ENCODE measurements at places on chromosomes 1 and 21.

DNA sequence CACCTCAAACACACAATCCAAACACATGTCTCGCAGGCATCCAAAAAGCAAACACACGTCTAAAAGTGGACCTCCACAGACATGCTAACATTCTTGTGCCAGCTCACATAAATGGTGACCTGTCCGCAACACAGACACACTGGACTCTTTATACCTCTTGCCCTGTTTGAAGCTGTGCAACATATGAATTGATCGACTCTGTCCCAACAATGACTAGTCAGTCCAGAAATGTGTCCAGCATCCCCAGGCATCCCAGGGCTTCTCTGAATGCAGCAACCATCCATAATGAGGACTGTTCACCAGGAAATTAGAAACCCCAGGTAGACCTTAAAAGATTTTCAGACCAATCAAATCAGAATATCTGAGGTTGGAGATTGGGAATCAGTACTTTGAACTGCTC, 3.2 kb downstream of the DDR2 start:
- no peak for DNase-seq

DNA sequence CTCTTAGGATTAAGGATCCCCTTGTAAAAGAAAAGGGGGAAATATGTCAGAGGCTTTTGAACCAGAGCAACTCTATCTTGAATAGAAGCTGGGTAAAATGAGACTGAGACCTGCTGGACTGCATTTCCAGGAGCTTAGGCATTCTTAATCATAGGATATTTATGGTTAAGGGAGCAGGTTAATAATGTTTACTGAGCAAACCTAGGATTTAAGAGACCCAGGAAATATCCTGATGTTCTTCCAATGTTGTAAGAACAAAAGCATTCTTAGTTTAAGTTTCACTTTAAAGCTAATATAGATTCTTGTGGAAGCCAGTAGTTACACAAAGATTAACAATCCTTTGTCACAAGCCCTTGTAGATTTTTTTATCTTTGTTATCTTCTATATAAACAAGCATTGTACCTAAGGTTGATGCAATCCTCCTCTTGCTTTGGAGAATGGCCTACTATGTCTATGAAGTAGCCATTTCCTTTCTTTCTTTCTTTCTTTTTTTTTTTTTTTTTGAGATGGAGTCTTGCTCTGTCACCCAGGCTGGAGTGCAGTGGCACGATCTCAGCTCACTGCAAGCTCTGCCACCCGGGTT, 570.2 kb upstream of the BEND5 start:
- no peak for DNase-seq

DNA sequence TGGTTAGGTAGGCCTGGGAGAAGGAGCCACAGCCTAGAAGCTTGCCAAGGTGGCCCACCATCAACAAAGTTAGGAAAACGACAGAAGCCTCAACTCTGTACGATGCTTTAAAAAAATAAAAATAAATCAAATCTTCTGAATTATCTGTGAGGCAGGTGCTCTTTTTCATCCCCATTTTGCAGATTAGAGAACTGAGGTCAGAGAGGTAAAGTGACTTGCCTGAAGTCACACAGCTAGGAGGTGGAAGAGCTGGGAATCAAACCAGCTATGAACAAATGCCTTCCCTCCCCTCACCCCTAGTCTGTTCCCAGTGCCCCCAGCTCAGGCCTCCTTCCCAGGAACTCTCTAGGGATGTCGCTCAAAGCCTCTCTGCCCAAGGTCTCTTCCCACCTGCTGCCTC, 30.4 kb downstream of the EPHA2 start:
- DNase-seq = no peak

- no peak for DNase-seq
These were observed 141.0 kb upstream of the NGF start for GRCh38 chr1:115479055-115479482.

DNA sequence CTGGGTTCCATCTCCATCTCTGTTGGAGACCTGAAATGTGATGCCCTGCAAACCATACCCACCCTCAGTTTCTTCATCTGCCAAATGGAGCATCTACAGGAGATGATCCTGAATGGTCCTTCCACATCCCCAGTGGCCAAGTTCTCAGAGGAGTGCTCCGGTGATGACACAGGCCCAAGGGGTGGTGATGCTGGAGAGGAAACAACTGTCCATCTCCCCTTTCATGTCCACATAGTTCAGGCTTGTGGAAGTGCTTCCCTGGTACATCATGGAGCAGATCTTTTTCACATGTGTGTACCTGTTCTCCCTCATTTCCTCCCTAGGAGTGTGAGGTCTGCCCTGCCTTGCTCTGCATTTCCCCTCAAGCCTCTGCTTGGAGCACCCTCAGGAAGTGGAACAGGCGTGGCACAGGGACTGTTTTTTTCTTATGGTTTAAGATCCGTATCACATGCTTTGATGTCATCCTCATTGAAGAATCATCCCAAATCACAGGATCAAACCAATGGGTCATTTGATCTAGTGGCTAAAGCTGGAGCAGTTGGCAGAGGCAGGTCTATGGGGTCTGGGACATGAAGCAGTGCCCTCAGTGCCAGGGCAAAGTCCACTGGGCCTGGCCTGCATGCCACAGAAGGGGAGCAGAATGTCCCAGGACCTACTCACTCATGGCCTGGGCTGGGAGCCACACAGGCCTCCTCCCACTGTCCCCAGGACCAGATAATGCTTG, 8.2 kb upstream of the TRIM63 start:
- no peak for DNase-seq

- no peak for DNase-seq
These were observed 203.8 kb downstream of the LMX1A start for GRCh38 chr1:165152727-165153126.

DNA sequence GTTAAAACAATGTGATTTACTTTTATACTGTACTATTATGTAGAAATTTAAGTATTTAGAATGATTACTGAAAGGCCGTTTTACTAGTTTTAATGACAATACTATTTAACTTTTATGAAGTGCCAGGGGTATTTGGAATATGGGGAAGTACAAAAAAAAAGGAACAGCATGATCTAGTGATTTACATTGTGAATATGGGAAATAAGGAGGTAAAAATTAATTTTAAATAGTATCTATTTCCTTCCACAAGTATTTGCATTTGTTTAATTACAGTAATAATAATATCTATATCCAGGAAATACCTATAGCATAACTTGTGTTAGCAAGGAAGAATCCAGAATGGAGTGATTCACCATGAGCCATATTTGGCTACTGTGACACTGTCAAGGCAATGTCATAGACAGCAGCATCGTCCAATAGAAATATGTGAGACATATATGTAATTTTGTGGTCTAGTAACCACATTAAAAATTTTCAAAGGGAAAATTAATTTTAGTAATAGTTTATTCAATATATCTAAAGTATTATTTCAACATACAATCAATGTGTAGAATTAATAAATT, 22.0 kb downstream of the CNST start:
- DNase-seq = no peak

DNA sequence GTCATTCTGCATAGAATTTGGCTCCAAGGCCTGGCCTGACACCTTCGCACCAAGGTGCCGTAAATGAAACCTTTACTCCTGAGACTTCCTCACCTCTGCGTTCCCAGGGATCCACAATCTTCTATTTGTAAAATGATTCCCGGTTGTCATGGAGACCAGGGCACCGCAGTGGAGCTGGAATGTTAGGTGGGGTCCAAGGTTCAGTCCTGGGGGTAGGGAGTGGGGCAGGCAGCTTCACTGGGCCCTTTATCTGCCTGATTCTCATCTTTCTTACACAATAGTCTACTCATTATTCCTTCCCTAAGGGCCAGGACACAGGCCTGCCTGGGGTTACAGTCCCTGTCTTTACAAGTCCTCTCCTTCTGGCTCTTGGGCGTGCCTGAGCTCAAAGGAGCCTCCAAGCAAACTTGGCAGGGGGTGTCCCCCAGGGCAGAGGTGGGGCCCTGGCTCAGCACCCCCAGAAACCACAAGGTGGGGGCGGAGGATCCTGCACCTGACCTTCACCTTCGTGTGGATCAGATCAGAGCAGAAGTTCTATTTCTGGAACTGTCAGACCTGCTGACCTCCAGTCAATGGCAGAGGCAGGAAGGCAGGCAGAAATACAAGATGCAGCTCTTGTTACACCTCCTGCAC, 51.1 kb downstream of the RIPK4 start:
- DNase-seq = no peak

DNA sequence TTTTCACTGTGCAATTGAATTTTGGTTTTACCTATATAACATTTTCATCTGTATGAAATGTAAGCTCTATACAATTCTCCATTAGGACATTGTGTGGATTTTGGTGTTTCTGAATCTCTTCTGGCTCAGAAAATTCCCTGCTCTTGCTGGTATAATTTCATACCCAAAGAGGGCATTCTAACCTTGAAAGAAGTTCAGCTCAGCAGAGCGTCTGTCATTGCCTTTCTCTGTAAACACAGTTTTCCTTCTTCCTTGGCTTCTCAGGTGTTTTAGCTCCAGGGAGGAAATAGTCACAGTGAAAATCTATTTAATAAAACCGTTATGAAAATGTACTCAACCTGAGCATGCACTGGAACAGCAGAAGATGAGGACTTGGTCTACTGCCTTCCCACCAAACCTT, 16.0 kb downstream of the DISC1 start:
- no peak for DNase-seq

GRCh38 chr1:213287987-213288386, 236.9 kb downstream of the RPS6KC1 start:
- no peak for DNase-seq

DNA sequence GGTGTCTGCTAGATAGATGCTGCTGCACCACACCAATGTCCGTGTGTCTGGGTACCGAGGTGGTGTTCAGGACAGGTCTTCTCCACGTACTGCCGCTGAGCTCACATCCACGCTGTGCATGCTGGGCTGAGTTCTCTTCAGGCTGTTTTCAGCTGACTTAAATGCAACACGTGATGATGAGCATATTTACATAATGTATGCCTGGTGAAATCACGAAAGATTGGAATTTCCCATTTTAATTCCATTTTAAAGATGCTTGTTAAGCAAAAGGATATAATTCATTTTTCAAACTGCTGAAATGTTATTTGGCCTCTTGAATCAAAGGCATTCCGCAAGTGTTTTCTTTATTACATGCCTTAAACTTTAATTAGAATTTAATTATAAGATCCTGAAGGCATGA, 107.9 kb downstream of the FGGY start:
- DNase-seq = no peak

DNA sequence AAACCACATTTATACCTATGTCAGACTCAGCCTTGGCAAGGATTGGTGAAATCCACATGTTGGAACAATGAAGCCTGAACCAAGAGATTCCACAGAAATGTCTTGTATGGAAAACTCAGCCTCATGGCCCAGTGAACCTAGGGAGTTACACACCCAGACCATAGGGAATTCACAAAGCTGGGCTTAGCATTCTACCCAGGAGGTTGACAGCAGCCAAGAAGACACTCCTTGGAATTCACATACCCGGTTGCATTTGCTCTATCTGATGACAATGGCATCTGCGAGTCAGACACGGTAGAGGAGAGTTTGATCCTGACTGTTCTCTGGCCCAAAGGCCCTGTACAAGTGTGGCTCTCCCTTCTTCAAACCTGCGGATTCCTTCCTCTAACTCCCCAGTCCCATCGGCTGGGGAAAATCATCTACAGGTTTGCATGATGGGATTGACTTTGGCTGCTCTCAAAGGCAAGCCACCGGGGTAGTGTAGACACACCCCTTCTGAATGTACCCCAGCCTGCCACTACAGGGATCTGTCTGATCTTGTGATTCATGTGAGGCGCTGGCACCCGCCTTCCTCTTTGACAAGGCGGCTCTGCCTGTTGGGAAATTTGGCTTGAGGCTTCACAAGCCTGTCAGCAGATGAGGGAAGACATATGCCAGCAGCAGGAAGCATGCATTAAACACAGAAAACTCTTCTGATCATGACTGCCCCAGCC, 297.3 kb upstream of the KAZN start:
- DNase-seq = no peak

- no peak for DNase-seq
These were observed 42.2 kb downstream of the BTF3L4 start for GRCh38 chr1:52098139-52098871.

- peak; percentile 41 for DNase-seq
These were observed at the start of gene NBL1 for GRCh38 chr1:19643602-19644394. NBL1 (plus strand) TSS chr1:19644311; CDS start chr1:19655031, 10,720 bp downstream.

DNA sequence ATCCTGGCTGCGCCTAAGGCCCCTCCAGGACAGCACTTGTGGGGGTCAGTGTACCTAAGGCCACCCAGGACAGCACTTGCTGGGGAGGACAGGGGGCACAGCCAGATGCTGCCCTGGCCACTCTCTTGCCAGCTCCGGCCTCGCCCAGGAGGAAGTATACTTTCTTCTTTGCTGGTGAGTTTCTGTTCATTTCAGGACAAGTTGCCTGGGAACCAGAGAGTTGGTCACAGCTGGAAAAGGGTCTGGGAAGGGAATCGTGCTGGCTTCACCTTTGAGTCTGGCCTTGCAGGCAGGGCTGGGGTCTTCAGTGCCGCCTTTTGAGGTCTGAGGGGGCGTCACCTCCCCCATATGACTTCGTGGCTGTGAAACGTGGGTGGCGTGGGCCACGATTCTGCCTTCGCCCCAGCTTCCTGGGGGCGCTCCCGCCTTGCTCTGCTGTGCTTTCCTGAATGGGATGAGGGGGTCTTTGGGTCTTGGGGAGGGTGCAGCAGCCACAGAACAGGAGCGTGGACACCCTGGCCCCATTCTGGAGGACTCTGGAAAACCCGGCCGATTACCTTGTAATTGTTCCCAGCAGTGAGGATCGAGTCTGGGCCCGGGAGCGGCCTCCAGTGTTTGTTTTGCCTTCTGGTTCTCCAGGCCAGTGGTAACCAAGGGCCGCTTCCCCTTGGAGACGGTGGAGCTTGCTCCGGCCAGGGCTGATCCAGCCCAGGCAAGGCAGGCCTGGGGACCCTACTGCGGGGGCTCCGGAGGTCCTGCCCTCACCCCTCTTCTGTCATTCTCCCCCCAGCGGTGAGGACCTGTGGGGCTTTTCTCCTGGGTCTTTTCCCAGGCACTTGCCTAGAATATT, 45.9 kb downstream of the SPSB1 start:
- DNase-seq = no peak

GRCh38 chr21:28663111-28663693, 329.5 kb downstream of the LTN1 start:
- DNase-seq = no peak

DNA sequence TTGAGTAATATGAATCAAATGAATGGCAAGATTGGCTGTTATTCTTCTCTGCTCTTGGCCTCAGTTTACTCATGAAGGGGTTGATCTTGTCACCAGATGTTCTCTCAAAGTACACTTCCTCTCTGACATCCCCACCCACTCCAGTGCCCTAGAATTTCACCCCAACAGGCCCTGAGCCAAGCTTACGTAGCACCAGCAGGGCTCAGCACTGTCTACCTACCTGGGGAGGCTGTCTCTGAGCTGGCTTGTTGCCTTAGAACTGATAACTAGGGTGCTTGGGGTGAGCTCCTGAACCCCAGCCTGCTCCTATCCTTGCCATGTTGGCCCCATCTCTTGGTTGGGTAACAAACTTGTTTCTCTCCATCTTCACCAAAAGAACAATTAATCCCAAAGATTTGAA, 159.1 kb upstream of the USP24 start:
- DNase-seq = no peak

GRCh38 chr1:208950206-208950605, 633.3 kb upstream of the CAMK1G start:
- DNase-seq = no peak

DNA sequence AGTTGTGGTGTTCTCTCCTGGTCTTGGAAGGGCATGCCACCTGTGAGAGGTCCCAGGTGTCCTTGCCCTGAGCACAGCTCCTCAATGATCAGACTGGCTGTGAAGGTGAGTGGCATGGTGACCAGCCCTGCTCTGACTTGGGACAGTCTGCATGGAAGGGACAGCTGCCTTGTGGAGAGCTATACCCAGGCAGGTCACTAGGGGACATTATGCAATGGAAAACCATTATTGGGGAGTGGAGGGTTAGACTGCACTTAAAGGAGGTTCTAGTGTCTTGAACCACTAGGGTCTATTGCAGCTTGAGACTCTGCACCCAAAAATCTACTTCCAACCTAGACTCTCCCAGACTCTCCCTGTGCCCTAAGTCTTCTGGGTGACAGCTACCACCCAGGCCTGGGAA, 24.8 kb downstream of the FAM78B start:
- DNase-seq = no peak

Data from central memory CD8-positive, alpha-beta T cell (primary cell).